ENCODE measurements at places on chromosomes 3 and 15.

- no peak for DNase-seq
These were observed 24.0 kb upstream of the TLE3 start for GRCh38 chr15:70121624-70122302.

GRCh38 chr15:73879426-73879825, 6.1 kb downstream of the TBC1D21 start:
- DNase-seq, result no peak

GRCh38 chr15:86432861-86433260, 353.2 kb downstream of the AGBL1 start:
- no peak for DNase-seq

- DNase-seq, result no peak
These were observed at the start of gene P3H2 for GRCh38 chr3:190120269-190121060. TSS of gene P3H2 (minus strand) at chr3:190120897. CDS start at chr3:190120731, 166 bp downstream.

GRCh38 chr3:5317557-5317956, 130.1 kb downstream of the EDEM1 start:
- DNase-seq, result no peak

DNA sequence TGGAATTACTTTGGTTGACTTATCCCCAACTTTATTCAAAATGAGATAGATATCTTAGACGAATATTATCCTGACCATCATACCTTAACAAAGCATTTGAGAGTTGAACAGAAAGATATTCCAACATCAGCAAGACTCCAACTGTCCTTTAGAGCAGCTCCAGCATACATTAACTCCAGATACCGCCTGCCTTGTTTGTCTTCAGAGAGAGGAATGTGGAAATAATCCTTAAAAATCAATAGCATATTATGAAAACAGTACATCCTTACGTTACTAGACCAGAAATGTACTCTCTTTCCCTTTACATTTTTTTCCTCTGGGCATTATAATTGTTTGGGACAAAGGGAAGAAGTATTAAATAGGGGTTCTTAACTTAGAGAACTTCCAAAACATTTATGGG, 1.7 kb downstream of the ANKUB1 start:
- DNase-seq, result no peak

DNA sequence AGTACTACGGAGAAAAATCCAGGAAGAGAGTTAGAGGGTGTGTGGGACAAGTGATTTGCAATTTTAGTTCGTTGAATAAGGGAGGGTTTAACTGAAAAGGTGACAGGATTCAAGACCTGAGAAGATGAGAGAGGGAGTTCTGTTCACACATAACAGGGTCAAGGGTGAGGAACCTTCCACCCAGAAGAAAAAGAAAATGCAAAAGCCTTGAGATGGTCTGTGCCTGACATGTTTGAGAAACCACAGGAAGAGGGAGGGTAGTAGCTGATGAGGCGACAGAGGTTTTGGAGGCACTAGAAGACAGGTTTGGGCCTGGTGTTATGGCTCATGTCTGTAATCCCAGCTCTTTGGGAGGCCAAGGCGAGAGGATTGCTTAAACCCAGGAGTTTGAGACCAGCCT, 591 bp upstream of the SLC25A20 start:
- DNase-seq, result peak; percentile 84

DNA sequence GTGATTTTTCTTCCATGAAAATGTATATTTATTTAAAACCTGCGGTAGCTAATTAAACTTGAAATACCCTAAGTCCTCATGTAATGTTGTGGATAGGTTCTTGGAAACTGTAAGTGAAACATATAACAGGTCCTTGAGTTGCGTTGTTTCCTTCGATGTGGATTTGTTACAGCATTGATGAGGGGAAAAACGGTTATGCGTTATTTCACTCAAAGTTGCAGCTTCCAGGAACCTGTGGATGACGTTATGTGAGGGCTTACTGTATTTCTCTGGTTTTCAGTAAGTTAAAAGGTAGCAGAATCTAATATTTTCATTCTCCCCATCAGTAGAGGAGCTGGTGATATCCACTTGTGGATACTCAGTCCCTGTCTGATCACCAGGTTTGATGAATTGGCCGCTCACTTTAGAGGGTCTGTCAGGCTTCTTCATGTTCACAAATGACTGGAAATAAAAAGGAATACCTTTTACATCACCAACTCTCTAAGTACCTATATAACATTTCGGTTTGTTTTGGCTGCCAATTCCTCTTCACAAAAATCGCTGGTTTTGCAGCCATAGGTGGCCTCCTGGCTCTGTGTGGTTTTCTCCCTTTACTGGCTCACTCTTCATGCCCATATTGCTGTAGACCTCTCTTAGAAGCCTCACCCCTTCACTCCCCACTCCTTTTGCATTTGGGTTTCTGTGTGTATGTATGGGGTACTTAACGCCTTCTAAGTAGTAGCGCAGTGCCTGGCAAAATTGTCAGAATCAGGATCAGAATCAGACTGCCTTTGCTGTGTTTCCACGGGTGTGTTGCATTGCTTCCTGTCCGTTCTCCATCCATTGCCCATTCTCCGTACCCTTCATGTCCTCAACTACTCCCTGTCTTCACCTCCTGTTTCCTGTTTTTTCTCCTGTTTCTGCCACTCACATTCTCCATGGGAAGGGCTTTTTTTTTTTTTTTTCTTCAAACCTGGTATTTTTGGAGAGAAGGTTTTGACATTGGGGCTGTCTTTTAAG, 112.6 kb downstream of the FNDC3B start:
- no peak for DNase-seq

DNA sequence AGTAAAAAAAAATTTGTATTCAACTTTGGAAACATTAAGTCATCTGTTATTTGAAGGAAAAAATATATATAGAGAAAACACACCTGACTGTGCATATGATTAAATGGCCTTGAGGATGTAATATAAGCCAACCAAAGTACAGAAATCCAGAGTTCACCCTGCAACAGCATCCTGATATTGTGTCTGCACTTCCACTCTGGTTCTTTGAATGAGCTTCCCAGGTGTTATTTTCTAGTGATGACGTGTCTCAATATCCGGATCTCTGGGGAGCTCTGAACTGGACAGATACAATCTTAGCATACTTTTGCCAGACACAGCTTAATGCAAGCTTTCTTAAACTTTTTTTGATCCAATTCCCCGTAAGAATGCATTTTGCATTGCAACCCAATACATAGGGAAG, 19.5 kb upstream of the PIK3CB start:
- no peak for DNase-seq

- DNase-seq, result no peak
These were observed 554.8 kb upstream of the CBLB start for GRCh38 chr3:106423321-106424225.

DNA sequence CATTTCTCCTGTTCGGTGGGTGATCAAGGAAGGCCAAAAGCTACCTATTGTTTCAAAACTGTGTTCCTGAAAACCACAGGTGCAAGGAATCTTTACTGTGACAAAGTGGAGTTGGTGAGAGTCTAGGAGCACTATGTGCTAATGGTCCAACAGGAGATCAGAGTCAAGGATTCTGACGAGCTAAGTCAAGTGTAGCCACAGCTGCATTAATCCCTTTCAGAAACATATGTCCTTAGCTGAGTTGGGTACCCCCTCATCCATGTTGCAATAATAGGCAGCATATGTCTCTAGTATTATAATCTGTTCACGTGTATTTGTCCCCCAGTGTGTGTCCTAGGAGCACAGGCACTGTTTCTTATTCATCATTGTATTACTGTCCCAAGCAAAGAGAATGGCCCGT, 1.7 kb downstream of the VPS39 start:
- DNase-seq, result no peak

- DNase-seq, result no peak
These were observed 739.9 kb upstream of the NR2F2 start for GRCh38 chr15:95590533-95591044.

Data from CD8-positive, alpha-beta T cell (primary cell).